ENCODE measurements at places on chromosomes 11 and 22. TPM values are rescaled to one million over a fixed set of nuclear protein-coding genes. Genes with fewer than 3 reads are reported as not detected.
A peak's percentile ranks its signal among the peaks of the same experiment; 100 is the strongest.

- H3K27ac ChIP-seq = peak overlapping the region; percentile 13
- no peak overlapping the region for H3K4me3 ChIP-seq
- H3K36me3 ChIP-seq = no peaks in the 10 kb centered on the region
These were observed 81.6 kb downstream of the PDHX start for GRCh38 chr11:34997952-34998528.

DNA sequence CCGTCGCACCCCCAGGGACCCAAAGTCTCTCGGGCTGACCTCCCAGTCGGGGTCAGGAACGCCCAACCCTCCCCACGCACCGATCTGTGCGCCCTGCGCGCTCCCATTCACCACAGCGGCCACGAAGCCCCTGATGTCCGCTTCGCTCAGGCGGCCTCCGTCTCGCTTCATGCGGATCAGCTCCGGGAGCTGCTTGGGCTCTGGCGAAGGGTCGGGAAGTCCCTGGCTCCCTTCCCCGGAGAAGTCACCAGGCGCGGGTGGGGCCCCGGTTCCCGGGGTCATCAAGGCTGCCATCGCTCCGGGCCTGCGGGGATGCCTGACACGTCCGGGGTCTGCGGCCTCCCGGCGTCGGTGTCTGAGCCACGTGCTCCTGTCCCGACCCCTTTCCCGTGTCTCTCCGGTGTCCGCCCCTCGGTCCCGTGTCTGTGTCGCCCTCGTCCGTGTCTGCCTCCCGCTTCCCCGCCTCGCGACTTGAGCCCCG, 356 bp downstream of the TYMP start:
- H3K36me3 ChIP-seq = no peaks in the 10 kb centered on the region
- peak overlapping the region; percentile 78 for H3K27ac ChIP-seq
- H3K4me1 ChIP-seq = peaks cover 15% of the 10 kb centered on the region
- H3K4me3 ChIP-seq = peak overlapping the region; percentile 47
- H3K27me3 ChIP-seq = no peaks in the 10 kb centered on the region

GRCh38 chr11:60241786-60242185, 1.2 kb downstream of the MS4A4E start:
- no peak overlapping the region for H3K27ac ChIP-seq
- H3K4me1 ChIP-seq = no peaks in the 10 kb centered on the region
- H3K36me3 ChIP-seq = no peaks in the 10 kb centered on the region
- no peak overlapping the region for H3K4me3 ChIP-seq
- no peaks in the 10 kb centered on the region for H3K27me3 ChIP-seq

GRCh38 chr11:60953781-60954180, 1.8 kb upstream of the SLC15A3 start:
- H3K27me3 ChIP-seq = peaks cover 2% of the 10 kb centered on the region
- no peaks in the 10 kb centered on the region for H3K36me3 ChIP-seq
- no peak overlapping the region for H3K4me3 ChIP-seq
- peaks cover 5% of the 10 kb centered on the region for H3K4me1 ChIP-seq

- no peak for DNase-seq
- no peak overlapping the region for H3K27ac ChIP-seq
- H3K4me1 ChIP-seq = no peaks in the 10 kb centered on the region
- peaks cover 38% of the 10 kb centered on the region for H3K36me3 ChIP-seq
- no peaks in the 10 kb centered on the region for H3K27me3 ChIP-seq
- H3K4me3 ChIP-seq = no peak overlapping the region
These were observed 6.0 kb downstream of the ESS2 start for GRCh38 chr22:19138217-19139000.

GRCh38 chr11:20367313-20367948, 3.9 kb downstream of the HTATIP2 start:
- H3K27me3 ChIP-seq = no peaks in the 10 kb centered on the region
- no peak overlapping the region for H3K27ac ChIP-seq
- H3K4me3 ChIP-seq = no peak overlapping the region
- no peaks in the 10 kb centered on the region for H3K36me3 ChIP-seq
- peaks cover 10% of the 10 kb centered on the region for H3K4me1 ChIP-seq

- no peak overlapping the region for H3K27ac ChIP-seq
- no peaks in the 10 kb centered on the region for H3K36me3 ChIP-seq
- no peaks in the 10 kb centered on the region for H3K27me3 ChIP-seq
- no peak for DNase-seq
- no peak overlapping the region for H3K4me3 ChIP-seq
These were observed 8.4 kb downstream of the DAGLA start for GRCh38 chr11:61688365-61689163.

DNA sequence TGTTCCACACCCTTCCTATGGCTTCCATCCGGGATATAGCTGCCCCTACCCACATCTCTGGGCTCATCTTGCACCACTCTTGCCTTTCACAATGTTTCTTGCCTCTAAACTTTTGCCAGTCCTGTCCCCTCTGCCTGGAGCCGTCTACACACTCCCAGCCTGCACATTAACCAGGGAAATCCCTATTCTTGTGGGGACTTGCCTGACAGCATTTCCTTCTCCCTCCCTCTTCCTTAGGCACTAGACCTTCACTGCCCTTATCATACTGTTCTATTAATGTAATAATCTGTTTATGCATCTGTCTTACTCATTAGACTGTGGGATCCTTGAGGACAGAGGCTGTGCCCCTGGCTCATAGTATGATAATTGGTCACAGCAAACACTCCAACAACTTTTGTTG, 5.8 kb upstream of the TTC12 start:
- H3K27ac ChIP-seq = no peak overlapping the region
- peaks cover 5% of the 10 kb centered on the region for H3K4me1 ChIP-seq
- H3K36me3 ChIP-seq = no peaks in the 10 kb centered on the region
- no peak for DNase-seq

DNA sequence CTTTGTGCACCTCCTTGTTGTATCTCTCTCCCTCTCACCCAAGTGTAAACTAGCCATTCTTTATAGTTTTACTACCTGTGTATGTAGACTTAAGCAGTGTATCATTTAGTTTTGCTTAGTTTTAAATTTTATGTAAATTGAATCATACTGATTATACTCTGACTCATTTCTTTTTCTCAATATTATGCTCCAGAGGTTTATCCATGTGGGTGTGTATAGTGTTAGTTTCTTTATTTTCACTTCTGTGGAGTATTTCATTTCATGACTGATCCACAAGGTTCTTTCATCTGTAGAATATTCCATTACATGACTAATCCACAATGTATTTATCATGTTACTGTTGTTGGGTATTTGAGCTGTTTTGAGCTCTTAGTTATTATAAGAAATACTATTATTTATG, 62.0 kb downstream of the CCDC34 start:
- H3K27me3 ChIP-seq = peaks cover 12% of the 10 kb centered on the region
- H3K36me3 ChIP-seq = no peaks in the 10 kb centered on the region
- no peak overlapping the region for H3K4me3 ChIP-seq
- H3K4me1 ChIP-seq = no peaks in the 10 kb centered on the region
- no peak for DNase-seq
- no peak overlapping the region for H3K27ac ChIP-seq

DNA sequence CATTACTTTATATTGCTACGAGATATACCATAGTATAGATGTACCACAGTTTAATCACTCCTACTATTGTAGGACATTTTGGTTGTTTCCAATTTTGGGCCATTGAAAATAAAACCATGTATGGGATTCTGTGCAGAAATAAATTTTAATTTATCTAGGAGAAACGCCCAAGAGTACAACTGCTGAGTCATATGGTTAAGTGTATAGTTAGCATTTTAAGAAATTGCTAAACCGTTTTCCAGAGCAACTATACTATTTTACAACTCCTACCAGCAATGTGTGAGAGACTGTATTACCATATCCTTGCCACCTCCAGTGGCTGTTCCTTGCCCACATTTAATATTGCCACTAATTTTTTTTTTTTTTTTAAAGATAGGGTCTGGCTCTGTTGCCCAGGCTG, 163.1 kb downstream of the SBF2 start:
- no peaks in the 10 kb centered on the region for H3K4me1 ChIP-seq
- no peak for DNase-seq
- H3K4me3 ChIP-seq = no peak overlapping the region
- no peaks in the 10 kb centered on the region for H3K27me3 ChIP-seq

GRCh38 chr11:76734456-76735420, 48.4 kb upstream of the TSKU start:
- H3K27me3 ChIP-seq = no peaks in the 10 kb centered on the region
- no peaks in the 10 kb centered on the region for H3K36me3 ChIP-seq
- H3K4me3 ChIP-seq = no peak overlapping the region
- DNase-seq = no peak
- H3K4me1 ChIP-seq = no peaks in the 10 kb centered on the region

DNA sequence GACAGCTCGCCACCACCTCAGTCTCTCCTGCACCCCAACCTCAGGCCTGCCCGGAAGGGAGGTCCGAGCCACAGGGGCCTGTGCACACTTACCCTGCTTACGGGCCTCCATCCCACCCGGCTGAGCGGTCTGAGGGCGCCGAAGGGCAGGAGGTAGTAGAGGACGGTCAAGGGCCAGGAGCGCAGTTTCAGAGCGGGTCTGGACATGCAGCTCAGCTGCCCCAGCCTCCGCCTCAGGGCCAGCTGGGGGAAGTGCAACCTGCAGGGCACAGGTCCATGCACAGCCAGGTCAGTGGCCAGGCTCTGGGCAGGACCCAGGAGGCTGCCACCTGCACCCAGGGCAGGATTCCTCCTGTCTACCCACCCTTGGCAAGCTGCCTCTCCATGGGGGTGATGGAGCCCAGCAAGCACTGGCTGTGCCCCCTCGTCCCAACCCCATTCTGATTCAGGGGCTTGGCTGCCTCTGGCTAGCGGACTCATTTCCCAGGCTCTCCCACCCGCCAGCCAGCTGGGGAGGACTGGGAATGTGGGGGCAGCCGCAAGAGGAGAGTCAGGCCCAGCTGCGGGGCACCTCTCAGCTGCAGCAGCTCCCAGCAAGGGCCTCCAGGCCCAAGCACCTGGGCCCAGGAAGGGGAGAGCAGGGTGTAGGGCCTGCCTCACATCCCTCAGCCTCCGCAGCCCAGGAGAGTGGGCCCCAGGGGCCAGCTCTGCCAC, 38.3 kb downstream of the PISD start:
- H3K4me1 ChIP-seq = peaks cover 40% of the 10 kb centered on the region
- no peak overlapping the region for H3K27ac ChIP-seq
- H3K27me3 ChIP-seq = no peaks in the 10 kb centered on the region

- no peak overlapping the region for H3K27ac ChIP-seq
- H3K27me3 ChIP-seq = no peaks in the 10 kb centered on the region
- DNase-seq = no peak
- no peaks in the 10 kb centered on the region for H3K4me1 ChIP-seq
These were observed 95.3 kb downstream of the SERGEF start for GRCh38 chr11:17917556-17917955.

DNA sequence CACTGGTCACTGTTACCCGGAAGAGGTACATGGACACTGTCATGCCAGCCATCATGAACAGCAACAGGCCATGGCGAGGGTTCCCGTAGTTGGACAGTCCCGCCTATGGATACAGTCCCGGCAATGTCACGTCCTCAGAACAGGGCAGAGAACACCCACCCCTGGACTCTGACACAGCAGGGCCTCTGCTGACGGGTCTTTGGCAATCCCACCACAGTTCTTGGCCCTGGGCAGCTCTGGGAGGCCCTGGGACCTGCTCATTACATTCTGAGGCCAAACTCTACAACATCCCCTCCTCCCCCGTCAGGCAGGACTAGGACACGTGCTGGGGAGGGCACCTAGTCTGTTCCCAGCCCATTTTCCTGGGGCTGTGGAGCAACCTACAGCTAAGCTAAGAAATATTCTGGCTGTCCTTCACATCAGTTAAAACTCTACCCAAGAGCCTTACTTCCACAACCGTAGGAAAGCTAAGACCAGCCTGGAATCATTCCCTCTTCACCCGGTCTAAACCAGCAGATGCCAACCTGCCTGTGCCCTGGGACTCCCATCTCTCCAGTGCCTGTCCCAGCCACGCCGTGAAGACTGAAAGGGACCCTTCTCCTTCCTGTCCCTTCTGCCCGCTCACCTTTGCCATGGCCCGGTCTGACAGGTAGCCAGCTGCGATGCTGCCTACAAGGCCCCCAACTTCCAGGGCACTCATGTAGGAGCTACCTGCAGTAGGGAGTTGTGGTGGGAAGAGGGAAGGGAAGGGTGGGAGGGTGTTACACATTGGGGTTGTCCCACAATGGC, 4.5 kb downstream of the SLC37A4 start:
- peaks cover 36% of the 10 kb centered on the region for H3K4me1 ChIP-seq
- DNase-seq = no peak
- H3K4me3 ChIP-seq = no peak overlapping the region
- H3K36me3 ChIP-seq = peaks cover 52% of the 10 kb centered on the region

- no peak for DNase-seq
- H3K27ac ChIP-seq = no peak overlapping the region
- peaks cover 6% of the 10 kb centered on the region for H3K36me3 ChIP-seq
- no peak overlapping the region for H3K4me3 ChIP-seq
- H3K4me1 ChIP-seq = peaks cover 48% of the 10 kb centered on the region
These were observed 6.6 kb downstream of the EP300 start for GRCh38 chr22:41099036-41099435.

DNA sequence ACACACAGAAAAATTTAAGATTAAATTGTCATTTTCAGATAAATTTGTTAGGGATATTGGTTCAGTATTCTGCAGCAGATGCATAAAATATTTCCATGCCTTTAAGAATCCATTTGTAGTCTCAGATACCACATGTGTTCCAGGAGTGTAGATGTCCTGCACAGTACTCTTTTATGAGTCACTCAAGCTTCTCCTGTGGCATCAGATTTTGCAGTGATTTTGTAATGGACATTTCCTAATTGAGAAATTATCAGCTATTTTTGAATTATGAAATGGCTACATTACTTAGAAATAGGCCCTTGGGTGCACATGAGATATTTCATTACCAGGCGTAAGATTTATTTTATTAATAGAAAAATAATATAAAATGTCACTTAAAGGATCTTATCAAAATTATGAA, 18.9 kb downstream of the MMP3 start:
- H3K4me1 ChIP-seq = no peaks in the 10 kb centered on the region
- H3K36me3 ChIP-seq = no peaks in the 10 kb centered on the region
- H3K4me3 ChIP-seq = no peak overlapping the region
- peaks cover 12% of the 10 kb centered on the region for H3K27me3 ChIP-seq

GRCh38 chr11:75268626-75269366, 28.2 kb downstream of the TPBGL start:
- no peak overlapping the region for H3K27ac ChIP-seq
- no peak for DNase-seq
- H3K36me3 ChIP-seq = peaks cover 29% of the 10 kb centered on the region
- H3K4me3 ChIP-seq = no peak overlapping the region

GRCh38 chr11:67996622-67997474, 7.0 kb downstream of the UNC93B1 start:
- H3K4me3 ChIP-seq = no peak overlapping the region
- peak; percentile 14 for DNase-seq
- peaks cover 2% of the 10 kb centered on the region for H3K4me1 ChIP-seq
- H3K36me3 ChIP-seq = peaks cover 6% of the 10 kb centered on the region

- no peaks in the 10 kb centered on the region for H3K36me3 ChIP-seq
- no peak overlapping the region for H3K4me3 ChIP-seq
- H3K27ac ChIP-seq = no peak overlapping the region
- peaks cover under 1% of the 10 kb centered on the region for H3K4me1 ChIP-seq
These were observed 26.1 kb downstream of the ABTB2 start for GRCh38 chr11:34331736-34332135.

The TNNT3 gene
- 17.0 TPM for total RNA-seq

The NCR3LG1 gene
- 3.2 TPM for total RNA-seq

The CYTH4 gene
- total RNA-seq = 146 TPM

The RAC2 gene
- 410 TPM for total RNA-seq

The FREY1 gene
- total RNA-seq = 6.8 TPM

Data from T-cell (primary cell).